Ovary (tissue), 10 donors: ENCODE measurements at places on chromosomes 1 and 21. TPM values are rescaled to one million over a fixed set of nuclear protein-coding genes. Genes with fewer than 3 reads are reported as not detected.

DNA sequence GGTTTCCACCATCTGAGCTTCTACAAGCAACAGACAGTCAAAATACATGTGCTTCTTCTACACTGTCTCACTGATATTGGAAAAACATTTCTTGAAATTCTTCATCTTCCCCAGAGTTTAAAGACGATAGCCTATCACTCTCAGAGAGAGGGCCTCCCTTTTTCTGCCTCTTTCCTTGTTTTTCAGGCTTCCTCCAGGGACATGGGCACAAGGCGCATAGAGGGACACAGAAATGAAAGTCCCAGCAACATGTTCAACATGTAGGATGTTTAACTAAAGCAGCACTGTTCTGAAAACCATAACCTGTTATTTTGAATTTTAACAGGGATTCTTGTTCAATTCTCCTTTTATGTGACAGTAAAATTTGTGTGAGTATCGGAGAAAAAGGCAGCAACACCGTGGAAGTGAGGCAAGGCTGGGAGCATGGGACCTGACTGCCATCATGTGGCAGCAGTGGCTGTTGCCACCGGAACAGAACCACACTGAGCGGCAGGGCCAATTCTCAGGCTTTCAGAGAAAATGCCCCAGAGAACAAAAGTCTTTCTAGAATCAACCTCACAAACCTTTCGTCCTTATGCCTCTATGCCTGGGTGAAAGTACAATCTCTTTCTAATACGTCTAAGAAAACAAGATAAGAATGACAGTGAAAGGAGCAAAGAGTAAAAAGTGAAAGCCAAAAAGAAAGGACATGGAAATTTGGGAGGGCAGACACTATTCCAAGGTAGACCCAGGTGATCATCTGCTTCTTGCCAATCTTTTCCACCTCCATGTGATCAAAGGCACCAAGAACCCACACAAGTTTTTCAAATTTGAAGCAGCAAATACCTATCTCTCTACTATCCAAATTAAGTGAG is 54.5 kb downstream of the PCNX2 start:
- no peak overlapping the region for H3K27ac ChIP-seq
- H3K4me1 ChIP-seq: no peaks in the 10 kb centered on the region
- H3K27me3 ChIP-seq: no peaks in the 10 kb centered on the region
- no peaks in the 10 kb centered on the region for H3K36me3 ChIP-seq
- peak; percentile 61 for DNase-seq

GRCh38 chr21:45926281-45926680 is 55.3 kb upstream of the COL6A1 start:
- no peak overlapping the region for H3K27ac ChIP-seq
- no peaks in the 10 kb centered on the region for H3K27me3 ChIP-seq
- H3K4me3 ChIP-seq: no peak overlapping the region

DNA sequence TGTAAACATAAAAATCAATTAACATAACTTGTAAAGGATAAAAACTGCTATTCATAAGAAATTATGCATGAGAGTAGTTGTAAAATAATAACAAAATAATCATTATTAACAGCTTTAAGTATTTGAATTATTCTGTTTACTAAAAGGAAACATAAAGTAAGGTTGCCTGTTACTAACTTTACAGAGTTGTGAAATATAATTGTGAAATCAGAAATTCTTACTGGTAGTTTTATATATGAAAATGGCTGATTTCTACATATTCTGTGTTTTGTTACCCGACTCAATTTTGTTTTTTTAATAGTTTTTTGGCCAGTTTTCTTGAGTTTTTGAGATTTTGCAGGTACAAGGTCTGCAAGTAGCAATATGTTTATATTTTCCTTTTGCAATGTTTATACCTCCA is 27.8 kb downstream of the FNBP1L start:
- H3K27me3 ChIP-seq: no peaks in the 10 kb centered on the region
- no peaks in the 10 kb centered on the region for H3K36me3 ChIP-seq
- peaks cover 2% of the 10 kb centered on the region for H3K4me1 ChIP-seq
- H3K4me3 ChIP-seq: no peak overlapping the region
- no peak overlapping the region for H3K27ac ChIP-seq

- no peak overlapping the region for H3K27ac ChIP-seq
- H3K4me3 ChIP-seq: no peak overlapping the region
- no peak for DNase-seq
- H3K36me3 ChIP-seq: no peaks in the 10 kb centered on the region
These were observed 500.9 kb upstream of the PRMT6 start for GRCh38 chr1:106555571-106555970.

The TNFSF4 gene
- total RNA-seq: 1.8 TPM

The CCDC181 gene
- 5.8 TPM for total RNA-seq

DNA sequence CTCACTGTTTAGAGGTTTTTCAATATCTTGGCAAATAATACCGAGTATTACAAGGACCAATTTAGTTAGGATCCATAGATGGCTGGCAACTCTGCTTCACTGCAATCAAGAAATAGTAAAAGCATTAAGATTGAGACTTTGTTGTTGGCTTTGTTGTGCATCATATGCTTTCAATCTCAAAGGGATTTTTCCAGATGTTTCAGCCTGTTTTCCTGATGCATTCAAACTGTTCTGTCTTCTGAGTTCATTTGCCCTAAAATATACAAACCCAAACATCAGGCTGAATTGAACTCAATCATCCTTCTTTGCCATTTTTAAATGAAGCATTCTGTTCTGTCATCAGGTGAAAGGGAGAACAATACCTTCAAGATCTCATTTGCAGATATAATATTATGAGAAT is 248.7 kb downstream of the TTLL7 start:
- H3K4me3 ChIP-seq: no peak overlapping the region

DNA sequence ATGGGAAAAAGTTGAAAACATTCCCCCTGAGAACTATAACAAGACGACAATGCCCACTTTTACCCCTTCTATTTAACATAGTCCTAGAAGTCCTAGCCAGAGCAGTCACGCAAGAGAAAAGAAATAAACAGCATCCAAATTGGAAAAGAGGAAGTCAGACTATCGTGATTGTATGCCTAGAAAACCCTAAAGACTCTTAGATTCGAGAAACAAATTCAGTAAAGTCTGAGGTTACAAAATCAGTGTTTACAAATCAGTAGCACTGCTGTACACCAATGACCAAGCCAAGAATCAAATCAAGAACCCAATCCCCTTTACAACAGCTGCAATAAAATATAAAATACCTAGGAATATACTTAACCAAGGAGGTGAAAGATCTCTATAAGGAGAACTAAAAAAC is 72.4 kb downstream of the POU2F1 start:
- no peak overlapping the region for H3K4me3 ChIP-seq
- H3K27ac ChIP-seq: no peak overlapping the region
- H3K36me3 ChIP-seq: no peaks in the 10 kb centered on the region
- H3K27me3 ChIP-seq: no peaks in the 10 kb centered on the region
- no peak for DNase-seq
- peaks cover 4% of the 10 kb centered on the region for H3K4me1 ChIP-seq

- peaks cover 7% of the 10 kb centered on the region for H3K4me1 ChIP-seq
- no peak overlapping the region for H3K4me3 ChIP-seq
- no peak overlapping the region for H3K27ac ChIP-seq
- DNase-seq: no peak
- no peaks in the 10 kb centered on the region for H3K27me3 ChIP-seq
- no peaks in the 10 kb centered on the region for H3K36me3 ChIP-seq
These were observed 20.4 kb downstream of the GPR161 start for GRCh38 chr1:168116327-168116799.

DNA sequence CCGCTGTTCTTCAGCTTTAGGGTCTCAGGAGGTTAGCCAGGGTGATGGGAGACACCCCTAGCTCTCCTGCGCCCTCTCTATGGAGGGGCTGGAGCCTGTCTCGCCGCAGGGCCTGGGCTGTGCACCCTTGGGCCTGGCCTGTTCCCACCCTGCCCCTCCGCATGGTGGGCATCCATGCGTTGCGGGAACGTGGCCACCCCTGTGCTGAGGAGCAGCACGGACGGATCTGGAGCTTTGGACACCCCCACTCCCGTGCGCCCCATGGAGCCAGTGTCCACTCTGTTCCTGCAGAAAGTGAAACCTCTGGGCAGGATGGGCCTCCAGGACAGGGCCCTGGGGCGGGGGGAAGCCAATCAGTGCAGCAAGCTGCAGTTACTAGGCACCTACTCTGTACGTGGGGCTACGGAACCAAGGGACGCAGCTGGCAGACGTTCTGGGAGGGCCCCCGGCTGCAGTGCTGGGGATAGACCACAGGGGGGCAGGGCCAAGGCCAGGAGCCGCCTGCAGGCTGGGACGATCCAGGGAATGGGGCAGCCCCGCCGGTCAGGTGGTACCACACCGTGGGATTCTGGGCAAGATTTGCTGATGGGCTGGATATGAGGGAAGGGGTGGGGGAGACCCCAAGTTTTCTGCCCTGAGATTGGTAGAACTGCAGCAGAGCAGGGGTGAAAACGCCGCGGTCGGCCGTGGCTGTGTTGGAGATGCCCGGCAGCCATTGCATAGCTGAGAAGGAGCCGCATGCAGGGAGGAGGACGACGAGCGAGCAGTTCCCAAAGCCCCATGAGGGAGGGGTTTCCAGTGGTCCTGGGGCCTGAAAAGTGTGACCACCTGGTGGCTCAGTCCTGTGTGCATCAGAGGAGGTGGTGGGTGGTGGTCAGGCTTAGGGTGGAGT is 43.3 kb downstream of the TP73 start:
- no peak overlapping the region for H3K27ac ChIP-seq
- peak; percentile 28 for DNase-seq

DNA sequence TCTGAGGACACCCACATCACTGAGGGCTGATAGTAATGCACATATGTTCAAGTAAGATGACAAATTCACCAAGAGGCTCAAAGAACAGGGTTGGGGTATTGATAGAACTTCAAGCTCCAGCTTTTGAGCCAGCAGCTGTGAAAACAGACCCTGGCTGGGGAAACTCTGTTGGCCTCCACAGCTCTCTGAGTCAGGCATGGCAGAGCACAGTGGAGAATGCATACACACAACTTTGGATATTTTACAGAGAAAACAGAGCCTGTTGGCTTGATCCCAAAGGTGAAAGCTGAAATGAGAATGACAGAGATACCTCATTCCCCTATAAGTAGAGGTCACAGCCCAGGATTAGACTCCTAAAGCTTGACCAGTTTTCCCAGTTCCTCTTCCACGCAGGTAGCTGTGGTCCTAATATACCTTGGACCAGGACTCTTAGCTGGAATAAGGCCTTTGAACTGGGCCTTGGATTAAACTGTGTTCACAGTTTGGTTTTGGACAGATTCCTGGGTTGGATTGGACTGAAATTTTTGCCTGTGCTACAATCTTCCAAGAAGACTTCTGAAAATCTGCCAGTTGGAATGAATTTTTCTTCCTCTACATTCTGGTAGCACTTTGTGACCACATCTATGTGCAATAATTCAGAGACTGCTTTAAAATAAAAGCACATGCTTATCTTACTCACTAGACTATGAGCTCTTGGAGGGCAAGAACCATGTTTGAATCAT is 101.6 kb upstream of the HMGB4 start:
- no peak overlapping the region for H3K27ac ChIP-seq
- H3K4me3 ChIP-seq: no peak overlapping the region
- H3K36me3 ChIP-seq: no peaks in the 10 kb centered on the region
- H3K27me3 ChIP-seq: no peaks in the 10 kb centered on the region
- H3K4me1 ChIP-seq: no peaks in the 10 kb centered on the region

The GCSAML gene
- 0.13 TPM for total RNA-seq

The ASCL5 gene
- not detected for total RNA-seq

The LEPROT gene
- 63.1 TPM for total RNA-seq

The LCE1D gene
- not detected for total RNA-seq

The SIK1 gene
- total RNA-seq: 65.1 TPM

The KCNJ15 gene
- total RNA-seq: 0.24 TPM

DNA sequence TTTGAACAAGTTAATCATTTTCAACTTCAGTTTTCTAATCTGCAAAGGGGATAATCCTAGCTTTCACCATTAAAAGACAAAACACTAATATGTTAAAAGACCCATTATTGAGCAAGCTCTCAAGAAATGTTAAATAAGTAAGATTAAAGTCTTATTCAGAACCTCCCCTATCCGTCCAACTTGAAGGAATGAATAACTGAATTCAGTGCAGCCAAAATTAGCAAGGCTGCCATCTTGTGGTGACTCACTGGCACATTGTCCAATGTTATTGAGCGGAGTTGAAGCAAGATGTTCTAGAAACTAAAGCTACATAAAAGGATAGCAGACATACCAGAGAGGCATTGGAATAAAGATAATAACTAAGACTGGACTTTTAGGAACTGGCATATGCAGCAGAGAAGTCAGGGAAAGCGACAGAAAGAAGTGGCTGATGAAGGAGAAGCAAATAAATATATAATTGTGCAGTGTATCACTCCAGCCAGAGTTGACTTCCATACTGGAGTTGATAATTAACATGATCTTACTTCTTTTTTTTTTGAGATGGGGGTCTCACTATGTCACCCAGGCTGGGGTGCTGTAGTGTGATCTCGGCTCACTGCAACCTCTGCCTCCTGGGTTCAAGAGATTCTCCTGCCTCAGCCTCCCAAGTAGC is 8.2 kb upstream of the CAP1 start:
- no peak overlapping the region for H3K27ac ChIP-seq
- H3K4me1 ChIP-seq: no peaks in the 10 kb centered on the region

The LDLRAD1 gene
- total RNA-seq: not detected

- H3K36me3 ChIP-seq: no peaks in the 10 kb centered on the region
- no peak for DNase-seq
- no peak overlapping the region for H3K27ac ChIP-seq
These were observed 314.4 kb upstream of the ZP4 start for GRCh38 chr1:238205045-238205662.

DNA sequence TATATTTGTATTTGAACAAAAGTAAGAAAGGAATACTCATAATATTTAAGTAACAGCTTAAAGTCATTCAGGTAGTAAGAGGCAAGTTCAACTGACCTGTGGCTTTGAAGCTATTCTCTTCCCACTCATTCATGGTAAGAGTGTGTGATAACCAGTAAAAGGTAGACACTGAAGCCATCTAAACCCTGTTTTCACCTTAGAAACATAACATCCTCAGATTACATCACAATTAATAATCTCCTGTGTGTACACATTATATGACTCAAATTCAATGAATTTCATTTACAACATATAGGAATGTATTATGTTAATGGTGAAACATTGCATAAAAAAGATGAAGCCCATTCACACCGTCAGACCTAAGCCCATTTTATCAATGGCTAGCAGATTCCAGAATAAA is 364.8 kb upstream of the SNX7 start:
- no peak overlapping the region for H3K4me3 ChIP-seq
- no peaks in the 10 kb centered on the region for H3K27me3 ChIP-seq
- no peaks in the 10 kb centered on the region for H3K36me3 ChIP-seq
- no peaks in the 10 kb centered on the region for H3K4me1 ChIP-seq

- H3K27ac ChIP-seq: no peak overlapping the region
- H3K4me3 ChIP-seq: no peak overlapping the region
- H3K4me1 ChIP-seq: peaks cover 5% of the 10 kb centered on the region
- no peaks in the 10 kb centered on the region for H3K36me3 ChIP-seq
These were observed 177.2 kb downstream of the GIPC2 start for GRCh38 chr1:78222960-78223358.

GRCh38 chr1:186763107-186763506 is 65.6 kb upstream of the PLA2G4A start:
- H3K27me3 ChIP-seq: no peaks in the 10 kb centered on the region
- DNase-seq: no peak
- no peak overlapping the region for H3K4me3 ChIP-seq
- H3K27ac ChIP-seq: no peak overlapping the region
- H3K36me3 ChIP-seq: no peaks in the 10 kb centered on the region
- H3K4me1 ChIP-seq: no peaks in the 10 kb centered on the region
